T-helper 22 cell (primary cell): ENCODE measurements at places on chromosomes 5 and 9.
A peak's percentile ranks its signal among the peaks of the same experiment; 100 is the strongest.

GRCh38 chr5:56233230-56233629 is at the start of gene ANKRD55:
Gene ANKRD55 (minus strand): TSS chr5:56233330. CDS start chr5:56232913, 417 bp downstream.
- DNase-seq: no peak

- peak; percentile 46 for DNase-seq
Measured at GRCh38 chr9:127779136-127779981, 893 bp upstream of the SH2D3C start.

DNA sequence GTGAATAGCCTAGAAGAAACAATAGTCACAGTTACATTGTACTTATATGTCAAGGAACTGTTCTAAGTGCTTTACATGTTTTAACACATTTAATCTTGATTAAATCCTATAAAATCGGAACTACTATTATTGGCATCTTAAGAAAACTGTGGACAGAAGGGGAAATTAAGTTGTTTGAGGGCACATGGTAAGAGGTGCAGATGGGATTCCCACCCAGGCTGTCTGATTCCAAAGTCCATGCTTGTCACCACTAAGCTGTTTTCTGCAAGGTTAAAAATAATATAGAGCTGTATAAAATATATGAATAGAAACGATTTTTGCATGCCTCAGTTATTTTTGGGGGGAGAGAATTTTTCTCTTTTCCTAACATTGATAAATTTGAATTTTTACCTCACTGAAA is 194.6 kb upstream of the KLF9 start:
- DNase-seq: no peak

DNA sequence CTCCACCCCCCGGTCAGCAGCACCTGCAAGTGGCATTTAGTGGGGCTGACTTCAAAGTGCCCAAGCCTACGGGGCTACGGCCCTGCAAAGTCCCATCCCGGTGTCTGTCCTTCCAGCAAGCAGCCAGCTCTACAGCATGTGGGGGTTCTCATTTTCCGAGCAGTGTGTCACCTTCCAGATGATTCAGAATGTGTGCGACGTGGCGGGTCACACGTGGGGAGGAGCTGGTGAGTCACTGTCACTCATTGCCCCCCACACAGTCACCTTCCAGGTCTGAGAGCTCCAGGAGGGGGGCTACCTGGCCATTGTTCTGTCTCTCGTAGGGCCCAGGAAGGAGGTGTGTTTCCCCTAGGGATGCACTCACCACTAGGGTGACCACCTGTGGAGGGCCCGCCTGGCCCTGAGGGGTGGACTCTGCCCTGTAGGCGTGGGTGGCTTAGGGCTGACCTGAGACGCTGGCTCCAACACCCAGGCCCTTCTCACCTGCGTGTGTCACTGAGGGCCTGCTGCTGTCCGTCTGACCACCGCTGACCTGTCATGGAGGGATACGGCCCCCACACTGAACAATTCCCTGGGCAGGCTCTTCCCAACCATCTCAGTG is 70.2 kb downstream of the SEMA4D start:
- peak; percentile 63 for DNase-seq

- DNase-seq: no peak
Measured at GRCh38 chr9:125993466-125993865, 246.3 kb downstream of the PBX3 start.

DNA sequence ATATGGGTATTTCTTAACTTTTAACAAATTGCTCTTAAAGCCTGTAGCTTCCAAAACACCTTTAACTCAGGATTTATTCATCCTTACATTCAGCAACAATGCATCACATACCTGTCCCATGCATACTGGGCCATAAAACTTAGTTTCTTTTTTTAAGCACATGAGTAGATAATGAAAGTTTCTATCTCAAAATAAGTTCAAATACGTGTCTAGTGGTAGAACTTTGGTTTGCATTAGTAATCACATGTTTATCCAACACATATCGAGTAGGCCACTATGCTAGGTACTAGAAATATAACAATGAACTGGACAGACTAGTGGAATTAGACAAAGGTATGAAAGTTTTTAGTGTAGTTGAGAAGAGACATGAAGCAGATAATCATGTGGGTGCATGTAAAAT is 99.6 kb downstream of the DOCK2 start:
- DNase-seq: no peak

GRCh38 chr9:19201899-19202891 is 28.3 kb upstream of the DENND4C start:
- DNase-seq: no peak

GRCh38 chr5:140341591-140341990 is 4.8 kb downstream of the HBEGF start:
- DNase-seq: no peak

GRCh38 chr5:138000102-138000723 is 32.7 kb downstream of the FAM13B start:
- no peak for DNase-seq

DNA sequence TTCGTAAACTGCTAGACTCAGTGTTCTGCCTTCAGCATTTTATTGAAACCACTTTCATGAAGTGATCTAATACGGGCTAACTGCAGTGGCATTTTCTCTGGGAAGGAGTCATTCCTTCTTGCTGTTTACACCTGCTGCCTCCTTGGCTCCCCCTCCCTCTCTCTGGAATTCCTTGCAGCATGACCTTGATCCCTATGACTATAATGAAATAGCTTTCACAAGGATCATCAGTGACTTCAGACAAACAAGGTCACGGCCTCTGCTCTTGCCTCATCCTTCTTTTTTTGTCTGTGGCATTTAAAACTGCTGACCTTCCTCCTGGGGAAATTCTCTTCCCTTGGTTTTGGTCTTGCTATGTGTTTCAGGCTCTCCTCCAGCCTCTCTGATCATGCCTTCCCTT is 90.2 kb downstream of the ZNF462 start:
- no peak for DNase-seq

DNA sequence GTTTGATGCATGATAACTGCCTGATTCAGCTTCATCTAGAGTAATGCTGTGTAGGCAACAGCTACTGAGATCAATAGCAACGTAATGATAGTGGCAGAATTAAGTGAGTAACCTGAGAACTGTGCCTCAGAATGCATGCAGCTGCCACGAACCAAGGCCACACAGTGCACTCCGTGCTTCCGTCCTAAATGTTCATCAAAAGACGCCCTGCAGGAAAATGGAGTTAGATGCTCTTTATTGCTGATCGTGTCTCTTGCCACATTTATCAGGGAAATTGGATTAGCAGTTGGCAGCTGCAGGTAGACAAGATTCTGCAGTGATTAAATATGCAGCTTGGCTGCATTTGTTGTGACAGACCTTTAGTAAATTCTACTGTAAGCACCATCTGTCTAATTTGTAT is 107.7 kb upstream of the TLX3 start:
- no peak for DNase-seq

DNA sequence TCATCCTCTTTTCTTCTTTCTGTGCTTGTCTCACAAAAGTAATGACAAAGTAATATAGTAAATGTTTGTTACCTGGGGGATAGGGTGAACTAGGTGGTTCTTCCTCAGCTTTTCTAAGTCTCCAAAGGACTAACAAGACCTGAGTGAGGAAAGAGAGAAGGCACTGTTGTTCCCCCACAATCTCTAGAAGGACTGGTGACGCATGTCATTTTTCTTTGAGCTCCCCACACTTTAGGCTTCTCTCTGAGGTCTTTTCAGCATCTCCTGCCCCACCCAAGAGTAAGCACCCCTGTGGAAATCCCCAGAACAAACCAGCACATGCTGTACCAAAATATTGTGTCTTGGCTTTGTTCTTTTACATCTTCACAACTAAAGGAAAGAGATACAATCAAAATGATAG is 2.4 kb upstream of the IL7R start:
- peak; percentile 80 for DNase-seq
